SHP77 treated with DMSO at 0.1 percent for 48 hours (cell line): ENCODE measurements at places on chromosomes 2 and 18.

DNA sequence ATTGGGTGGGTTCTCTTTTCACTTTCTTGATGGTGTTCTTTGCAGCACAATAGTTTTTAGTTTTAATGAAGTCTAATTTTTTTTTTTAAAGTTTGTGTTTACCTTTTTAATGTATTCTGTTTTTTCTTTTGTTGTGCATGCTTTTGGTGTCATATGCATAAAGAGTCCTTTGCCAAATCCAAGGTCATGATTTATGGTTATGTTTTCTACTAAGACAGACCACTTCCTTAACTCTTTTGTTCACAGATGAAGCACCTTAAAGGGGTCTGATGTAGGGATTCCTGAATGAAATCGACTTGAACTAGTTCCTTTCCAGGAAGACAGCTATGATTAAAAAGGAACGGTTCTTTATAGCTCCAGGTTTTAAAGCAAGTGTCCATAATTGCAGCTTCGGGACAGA, 23.1 kb downstream of the LPIN1 start:
- no peak for DNase-seq

DNA sequence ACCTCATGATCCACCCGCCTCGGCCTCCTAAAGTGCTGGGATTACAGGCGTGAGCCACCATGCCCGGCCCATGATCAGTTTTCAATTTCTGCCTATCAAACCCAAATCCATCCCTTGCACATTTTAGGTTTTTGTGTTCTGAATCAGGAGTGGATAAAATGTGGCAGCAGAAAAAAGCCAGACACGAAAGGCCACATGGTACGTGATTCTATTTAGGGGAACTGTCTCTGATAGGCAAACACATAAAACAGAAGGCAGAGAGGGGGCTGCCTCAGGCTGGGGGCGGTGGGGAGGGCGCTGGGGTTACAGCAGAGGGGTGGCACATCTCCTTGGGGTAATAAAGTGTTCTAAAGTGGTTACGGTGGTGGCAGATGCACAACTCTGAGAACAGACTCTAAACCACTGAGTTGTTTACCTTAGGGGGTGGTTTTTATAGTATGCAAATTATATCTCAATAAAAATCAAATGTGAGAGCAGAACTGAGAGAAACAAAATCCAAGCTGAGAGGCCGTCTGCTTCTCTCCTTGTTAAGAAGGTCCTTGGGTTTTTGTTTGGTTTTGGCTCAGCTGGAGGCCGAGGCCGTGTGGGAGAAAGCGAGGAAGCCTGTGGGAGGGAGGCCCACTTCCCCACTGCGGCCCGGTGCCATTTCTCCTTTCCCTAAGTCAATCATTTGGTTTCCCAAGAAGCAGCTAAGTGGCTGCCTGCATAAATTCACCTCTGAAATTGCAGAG, 78.0 kb downstream of the SOWAHC start:
- no peak for DNase-seq

DNA sequence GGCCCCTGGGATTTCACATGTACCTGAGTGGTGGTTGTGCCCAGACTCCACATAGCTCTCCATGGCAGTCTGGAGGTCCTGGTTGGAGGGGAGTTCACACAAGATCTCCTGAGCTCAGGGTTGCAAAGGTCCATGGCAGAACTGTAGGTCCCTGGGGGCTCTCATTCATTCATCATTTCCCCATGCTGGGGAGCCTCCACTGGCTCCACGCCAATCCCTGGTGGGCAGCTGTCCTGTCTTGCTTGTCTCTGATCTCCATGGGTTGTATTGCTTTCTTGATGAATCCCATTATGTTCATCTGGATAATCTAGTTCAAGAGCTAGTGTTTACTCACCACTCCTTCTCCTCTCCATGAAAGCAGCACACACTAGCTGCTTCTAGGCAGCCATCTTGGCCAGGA, 42.4 kb downstream of the ZSWIM2 start:
- no peak for DNase-seq

DNA sequence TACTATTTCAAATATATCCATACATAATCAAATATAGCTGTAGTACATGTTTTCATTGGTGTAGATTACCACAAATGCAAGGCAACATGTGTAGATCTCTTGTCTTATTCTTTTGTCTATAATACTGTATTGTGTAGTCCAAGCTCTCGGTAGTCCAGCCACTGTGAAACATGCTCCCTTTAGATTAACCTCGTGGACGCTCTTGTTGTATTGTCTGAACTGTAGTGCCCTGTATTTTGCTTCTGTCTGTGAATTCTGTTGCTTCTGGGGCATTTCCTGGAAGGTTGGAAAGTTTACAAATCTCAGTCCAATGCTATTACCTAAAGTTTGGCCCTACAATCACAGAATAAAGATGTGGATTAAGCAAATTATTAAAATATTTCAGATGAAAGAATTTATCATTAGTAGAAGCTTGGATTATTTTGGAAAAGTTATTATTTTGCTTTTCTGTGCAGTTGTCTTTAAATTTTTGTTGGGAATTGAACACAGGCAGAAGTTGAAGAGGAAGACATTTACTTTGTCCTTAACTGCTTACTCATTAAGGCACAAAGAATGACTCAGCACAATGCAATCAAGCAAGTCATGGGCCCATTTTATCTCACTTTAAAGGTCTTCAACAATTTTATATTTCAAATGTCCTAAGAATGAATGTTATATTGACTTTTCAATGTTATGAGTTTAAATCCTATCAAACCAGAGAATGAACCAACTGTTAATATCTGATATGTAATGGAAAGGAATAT, 103.4 kb upstream of the CAVIN2 start:
- no peak for DNase-seq

GRCh38 chr2:100924520-100925451, 77.3 kb upstream of the RPL31 start:
- DNase-seq: no peak

GRCh38 chr2:100416397-100416934, 1.0 kb downstream of the CHST10 start:
- no peak for DNase-seq

GRCh38 chr2:47535996-47536395, 133.0 kb downstream of the MSH2 start:
- DNase-seq: no peak
